Naive thymus-derived CD4-positive, alpha-beta T cell (primary cell): ENCODE measurements at places on chromosomes 5 and 9.

DNA sequence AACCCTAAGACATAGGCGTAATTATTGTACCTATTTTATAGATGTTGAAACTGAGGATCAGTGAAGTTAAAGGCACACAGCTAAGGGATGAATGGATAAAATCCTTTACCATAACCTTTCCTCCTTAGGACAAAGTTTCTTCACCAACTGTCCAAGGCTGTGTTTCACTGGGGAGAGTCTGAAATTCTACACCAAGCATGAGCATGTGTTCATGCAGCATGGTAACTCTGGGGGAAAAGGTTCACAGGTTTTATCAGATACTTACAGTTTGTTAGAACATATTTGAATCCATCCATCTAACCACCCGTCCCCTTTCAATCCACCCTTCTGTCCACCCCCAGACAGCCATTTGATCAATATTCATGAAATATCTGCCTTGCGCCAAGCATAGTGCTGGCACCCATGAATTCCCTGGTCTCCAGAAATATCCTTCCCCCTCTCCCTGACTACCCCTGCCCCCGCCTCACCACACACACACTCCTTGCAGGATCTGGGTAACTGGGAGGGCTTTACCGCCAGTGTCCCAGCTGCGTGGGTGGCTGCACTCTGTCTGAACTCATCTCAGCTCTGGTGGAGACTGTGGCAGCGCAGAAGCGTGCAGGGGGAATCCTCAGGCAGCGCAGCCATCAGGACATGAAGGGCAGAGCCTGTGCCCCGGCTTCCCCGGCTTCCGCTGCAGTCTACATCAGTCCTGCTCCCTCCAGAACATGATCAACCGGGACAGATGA, 6.3 kb upstream of the KCNIP1 start:
- no peak for DNase-seq

GRCh38 chr9:118782790-118783463, 586.3 kb downstream of the BRINP1 start:
- no peak for DNase-seq

DNA sequence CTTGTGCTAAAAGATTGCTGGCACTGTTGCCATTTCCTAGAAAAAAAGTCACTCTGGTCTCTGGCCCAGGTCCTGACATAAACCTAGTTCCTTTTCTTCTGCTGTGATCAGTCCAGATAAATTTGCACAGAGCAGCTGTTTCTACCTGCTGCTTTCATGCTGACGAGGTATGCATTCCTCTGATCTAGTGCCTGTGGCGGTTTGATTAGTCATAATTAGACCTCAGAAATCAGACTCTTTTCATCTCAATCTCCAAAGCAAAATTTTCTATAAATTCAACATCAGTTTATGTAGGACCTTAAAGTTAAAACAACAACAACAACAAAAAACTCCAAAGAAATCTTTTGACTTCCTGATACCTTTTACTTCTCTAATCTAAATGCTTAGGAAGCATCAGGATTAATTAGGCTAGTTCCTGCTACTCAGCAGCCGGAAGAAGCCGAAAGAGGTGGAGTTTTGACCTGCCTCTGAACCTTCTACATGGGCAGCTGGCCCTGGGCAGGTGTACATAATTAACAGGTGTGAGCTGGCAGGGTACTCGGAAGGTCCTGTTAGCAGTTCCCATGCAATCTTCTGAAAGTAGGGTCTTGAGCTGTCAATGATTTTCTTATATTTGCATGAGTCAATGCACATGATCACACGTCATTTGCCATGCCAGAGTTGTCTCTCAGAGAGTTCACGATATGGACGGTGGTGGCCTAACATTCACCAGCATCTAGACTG, 83.3 kb upstream of the CCDC112 start:
- DNase-seq, result no peak

GRCh38 chr9:111662576-111663300, 1.3 kb downstream of the GNG10 start:
- peak; percentile 15 for DNase-seq

- no peak for DNase-seq
Measured at GRCh38 chr9:133978226-133978898, 13.8 kb downstream of the VAV2 start.

DNA sequence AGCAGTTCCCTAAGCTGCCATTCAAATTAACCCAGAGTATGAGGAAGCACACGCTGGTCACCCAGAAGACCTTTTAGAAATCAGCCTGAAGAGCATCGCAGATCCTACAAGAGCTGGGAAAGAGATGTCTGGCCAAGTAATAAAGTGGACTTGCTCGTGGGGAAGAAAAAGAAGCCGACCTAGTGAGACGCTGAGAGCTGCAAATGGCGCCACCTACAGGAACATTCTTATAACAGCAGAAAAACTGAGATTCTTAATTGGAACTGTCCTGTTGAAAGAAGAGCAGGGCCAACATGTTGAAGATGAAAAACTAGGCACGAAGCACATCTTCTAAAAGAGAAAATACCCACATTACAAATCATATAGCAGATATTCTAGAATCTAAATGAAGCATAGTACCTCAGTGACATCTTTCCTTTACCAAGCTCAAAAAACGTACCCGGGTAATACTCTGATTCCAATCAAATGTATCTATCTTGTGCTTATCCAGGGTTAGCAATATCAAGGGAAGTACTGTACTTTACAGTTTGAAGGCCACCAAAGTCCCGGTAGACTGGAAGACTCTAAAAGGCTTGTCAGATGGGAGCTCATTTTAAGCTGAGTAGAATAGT, 3.9 kb upstream of the GNAQ start:
- no peak for DNase-seq

GRCh38 chr5:156137071-156137869, 189.7 kb upstream of the SGCD start:
- no peak for DNase-seq

- no peak for DNase-seq
Measured at GRCh38 chr5:16600946-16601345, 15.9 kb downstream of the RETREG1 start.

- DNase-seq, result no peak
Measured at GRCh38 chr5:17374973-17375742, 122.9 kb upstream of the TAF11L2 start.

DNA sequence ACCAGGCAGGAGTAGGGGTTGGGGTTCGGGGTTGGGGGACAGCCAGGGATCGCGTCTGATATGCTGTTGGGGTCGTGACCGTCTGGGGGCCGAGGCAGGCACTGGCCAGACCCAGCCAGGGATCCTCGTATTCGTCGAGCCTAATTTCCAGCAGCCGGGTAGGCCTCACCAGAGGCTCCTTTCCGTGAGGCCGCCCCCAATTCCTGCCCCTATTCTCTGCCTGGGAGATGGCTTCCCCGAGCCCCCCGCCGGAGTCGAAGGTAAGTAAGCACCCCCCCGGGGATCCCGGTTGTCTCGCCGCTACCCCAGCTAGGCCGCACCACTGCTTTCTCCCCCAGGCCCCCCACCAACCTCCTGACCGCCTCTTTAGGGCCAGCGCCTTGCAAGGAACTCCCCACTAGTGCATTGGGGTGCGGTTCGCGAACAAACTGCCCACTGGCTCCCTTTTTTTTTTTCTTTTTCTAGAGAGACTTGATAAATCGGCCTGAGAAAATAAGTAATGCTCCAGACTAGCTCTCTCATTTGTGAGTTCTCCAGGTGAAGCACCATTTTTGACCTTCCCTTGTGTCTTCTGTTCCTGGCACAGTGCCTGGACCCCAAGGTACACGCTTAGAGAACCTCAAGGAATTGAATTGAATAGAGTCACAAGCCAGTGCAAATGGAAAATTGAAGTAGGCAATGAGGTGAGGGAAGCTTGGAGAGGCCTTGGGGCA, 435 bp downstream of the ZNF189 start:
- DNase-seq, result no peak

- DNase-seq, result no peak
Measured at GRCh38 chr5:65830856-65831255, 95.5 kb upstream of the ERBIN start.

DNA sequence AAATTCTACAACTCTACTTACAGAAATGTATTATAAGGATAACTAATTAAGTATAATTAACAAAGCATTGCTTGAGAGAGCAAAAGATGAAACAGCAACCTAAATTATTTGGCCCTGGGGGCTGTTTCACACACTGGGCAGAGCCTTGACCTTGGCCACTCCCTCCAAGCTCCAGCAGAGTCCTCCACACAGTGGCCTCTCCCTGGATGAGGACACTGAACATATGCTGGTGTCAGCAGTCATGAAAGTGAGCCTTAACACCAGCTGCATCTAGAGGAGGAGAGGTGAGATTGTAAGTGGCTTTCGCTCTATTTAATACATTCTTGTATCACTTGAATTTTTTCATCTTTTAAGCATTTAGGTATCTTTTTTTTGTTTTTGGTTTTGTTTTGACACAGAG, 23.3 kb upstream of the ZDHHC12 start:
- DNase-seq, result no peak

- no peak for DNase-seq
Measured at GRCh38 chr9:104776797-104777196, 12.9 kb downstream of the NIPSNAP3B start.

- no peak for DNase-seq
Measured at GRCh38 chr9:32533336-32533735, 7.3 kb upstream of the RIGI start.

- no peak for DNase-seq
Measured at GRCh38 chr9:120705174-120705573, 9.1 kb downstream of the MEGF9 start.

GRCh38 chr9:92608241-92608908, 61.6 kb downstream of the IPPK start:
- DNase-seq, result no peak

DNA sequence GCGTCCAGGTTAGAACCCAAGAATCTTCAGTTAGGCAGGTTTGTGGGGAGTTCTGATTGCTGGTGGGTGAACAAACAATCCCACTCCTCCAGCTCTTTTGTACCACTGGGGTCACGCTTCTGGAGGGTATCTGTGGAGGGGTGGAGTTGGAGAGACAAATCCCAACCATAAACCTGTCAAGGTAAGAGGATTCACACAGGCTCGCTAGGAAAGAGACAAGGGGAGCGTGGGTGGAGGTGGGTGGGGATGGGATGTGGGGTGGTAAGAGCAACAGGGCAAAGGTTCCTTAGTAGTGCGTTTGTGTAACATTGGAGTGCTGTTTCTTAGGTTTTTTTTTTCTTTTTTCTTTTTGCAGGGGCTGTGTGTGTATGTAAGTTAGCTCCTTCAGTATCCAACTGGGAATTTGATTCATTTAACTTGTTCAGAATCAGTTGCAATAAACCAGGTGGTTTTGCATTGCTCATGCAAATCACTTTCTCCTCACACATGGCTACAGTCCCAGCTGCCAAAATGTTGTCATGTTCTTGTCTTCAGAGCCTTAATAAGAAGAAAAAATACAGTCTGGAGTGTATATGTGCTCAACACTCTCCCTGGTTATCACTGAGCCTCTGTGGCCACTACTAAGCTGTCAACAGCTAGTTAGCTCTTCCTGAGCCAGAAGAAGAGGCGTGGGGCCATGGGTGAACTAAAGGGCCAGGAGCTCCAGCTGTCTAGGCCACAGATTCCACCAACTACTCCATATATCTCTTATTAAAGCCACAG, 164.0 kb upstream of the RAD23B start:
- no peak for DNase-seq

DNA sequence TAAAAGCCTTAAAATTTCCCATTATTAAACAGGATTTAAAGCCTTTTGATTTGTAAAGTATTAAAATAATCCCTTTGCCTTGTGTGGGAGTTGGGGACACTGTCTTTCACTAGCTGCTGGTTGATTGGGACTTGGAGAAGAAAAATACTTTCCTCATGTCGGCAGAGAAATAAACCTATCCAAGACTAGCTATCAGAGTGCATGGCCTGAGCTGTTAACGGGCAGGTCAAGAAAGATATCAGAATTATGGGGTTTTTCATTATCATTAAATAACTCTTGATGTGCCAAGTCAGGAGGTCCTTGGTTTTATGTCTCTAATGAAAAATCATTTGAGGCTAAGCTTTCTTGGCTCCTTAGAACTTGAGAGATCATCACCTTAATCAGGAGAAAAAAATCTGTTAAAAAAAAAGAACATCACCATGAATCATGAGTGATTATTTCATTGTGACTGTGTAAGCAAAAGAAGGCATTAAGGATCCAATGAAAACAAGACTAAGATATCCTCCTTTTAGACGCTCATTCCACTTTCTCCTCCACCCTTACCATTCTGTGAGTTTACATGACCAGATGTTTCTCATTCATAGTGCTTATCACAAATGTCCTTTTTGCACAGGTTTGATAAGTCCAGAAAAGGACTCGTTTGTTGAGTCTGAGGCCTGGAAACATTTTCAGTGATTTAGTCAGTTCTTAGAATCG, 140.4 kb upstream of the EGFLAM start:
- DNase-seq, result no peak

DNA sequence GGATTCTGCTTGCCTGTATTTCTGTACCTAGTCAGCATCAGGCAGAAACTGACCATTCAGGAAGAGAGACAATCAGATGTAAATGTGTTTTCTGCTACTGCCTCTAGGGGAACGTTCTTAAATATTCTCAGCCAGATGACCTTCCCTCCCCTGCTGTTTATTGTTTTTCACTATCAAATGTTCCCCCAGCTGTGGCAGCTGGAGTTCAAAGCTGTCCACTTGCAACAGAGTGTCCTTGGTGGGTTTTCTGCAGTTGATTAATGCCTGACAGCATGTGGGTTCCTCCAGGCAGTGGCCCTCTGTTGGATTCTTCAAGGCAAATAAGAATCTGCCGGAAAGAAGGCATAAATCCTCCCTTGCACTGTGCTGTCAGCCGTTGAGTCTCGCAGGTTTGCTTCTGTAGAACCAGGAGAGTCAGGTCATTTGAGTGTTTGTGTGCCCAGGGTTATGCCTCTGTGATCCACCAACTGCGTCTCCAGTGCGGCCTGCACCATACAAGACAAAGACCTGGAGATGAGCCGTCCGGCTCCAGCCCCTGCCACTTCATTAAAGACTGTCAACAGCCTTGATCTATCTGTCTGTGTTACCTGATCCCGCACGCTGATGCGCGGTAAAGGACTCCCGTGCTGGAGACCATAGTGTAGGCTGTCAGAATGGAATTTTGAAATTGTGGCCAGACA, 203.4 kb downstream of the GADD45G start:
- no peak for DNase-seq

GRCh38 chr5:151081431-151082281, 822 bp upstream of the TNIP1 start:
- DNase-seq, result no peak

DNA sequence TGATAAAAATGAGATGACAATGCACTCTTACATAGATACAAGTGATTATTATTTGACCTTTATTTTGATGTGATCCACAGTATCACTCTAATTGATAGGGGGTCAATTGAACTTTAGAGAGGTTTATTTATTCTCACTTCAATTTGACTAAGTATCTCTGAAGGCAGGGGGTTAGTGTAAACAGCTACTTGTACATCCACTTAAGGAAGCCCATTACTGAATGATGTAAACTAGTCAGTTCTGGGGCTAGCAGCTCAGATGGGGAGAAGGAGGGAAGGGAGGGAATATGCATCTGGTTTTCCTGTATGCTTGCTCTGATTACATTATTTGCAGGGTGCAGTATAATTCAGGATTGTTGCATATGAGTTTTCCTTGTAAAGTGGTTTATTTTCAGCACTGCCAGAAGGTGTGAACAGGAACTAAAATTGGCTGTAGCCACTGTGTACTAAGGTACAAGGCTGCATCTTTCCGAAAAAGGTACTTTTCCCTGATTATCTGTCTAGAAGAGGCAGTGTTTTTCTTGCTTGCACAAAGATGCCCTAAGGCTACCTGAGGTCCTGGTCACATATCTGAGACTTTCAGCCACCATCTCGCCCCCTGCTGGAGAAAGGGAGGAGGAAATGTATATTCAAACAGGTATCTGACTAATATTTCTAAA, 51.2 kb downstream of the MRPS27 start:
- no peak for DNase-seq
